NCI-H345 (cell line): ENCODE measurements at places on chromosomes 2 and 18.

DNA sequence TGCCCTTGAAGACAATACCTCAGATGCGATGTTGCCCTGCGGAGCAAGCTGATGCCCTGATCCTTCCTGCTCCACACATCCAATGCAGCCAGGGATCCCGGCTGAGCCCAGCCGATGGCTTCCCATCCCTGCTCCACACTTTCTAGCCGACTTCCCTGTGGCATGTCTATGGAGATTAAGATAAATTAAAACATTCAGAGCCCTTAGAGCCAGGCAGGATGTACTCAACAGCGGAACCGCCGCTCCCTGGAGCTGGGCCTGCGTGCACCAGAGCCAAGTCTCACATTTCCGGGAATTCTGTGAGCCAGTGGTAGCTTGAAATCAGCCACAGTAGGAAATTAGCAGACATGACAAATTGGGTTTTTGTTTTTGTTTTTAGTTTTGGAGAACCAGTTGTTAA is 620.6 kb downstream of the GALR1 start:
- DNase-seq, result no peak

- DNase-seq, result no peak
These were observed 17.7 kb downstream of the TUBB6 start for GRCh38 chr18:12325726-12326245.

- DNase-seq, result no peak
These were observed 12.8 kb upstream of the PSD4 start for GRCh38 chr2:113160962-113161361.

- DNase-seq, result no peak
These were observed 5.8 kb upstream of the PAX8 start for GRCh38 chr2:113284476-113284875.
